ENCODE measurements at places on chromosomes 5 and 9.
A peak's percentile ranks its signal among the peaks of the same experiment; 100 is the strongest.

DNA sequence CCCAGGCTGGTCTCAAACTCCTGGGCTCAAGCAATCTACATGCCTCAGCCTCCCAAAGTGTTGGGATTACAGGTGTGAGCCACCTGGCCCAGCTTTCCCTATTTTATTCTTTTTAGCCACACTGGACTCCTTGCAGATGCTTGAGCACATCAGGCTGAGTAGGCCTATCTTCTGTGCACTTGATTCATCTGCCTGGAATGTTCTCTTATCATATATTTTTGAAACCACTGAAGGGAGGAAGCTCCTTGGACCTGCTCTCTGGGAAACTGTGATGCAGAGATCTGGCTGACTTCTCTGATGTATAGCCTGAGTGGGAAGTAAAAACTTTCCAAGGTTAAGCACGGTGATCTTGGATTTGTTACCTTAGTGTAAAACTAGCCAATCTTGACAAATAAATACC lies 6.5 kb upstream of the MAT2B start:
- DNase-seq, result peak; percentile 33

GRCh38 chr9:2337627-2338026 lies 284.0 kb upstream of the VLDLR start:
- DNase-seq, result no peak

- DNase-seq, result no peak
Observed at GRCh38 chr5:132044207-132044606, 16.2 kb upstream of the IL3 start.

GRCh38 chr5:172168311-172168710 lies 19.7 kb downstream of the STK10 start:
- no peak for DNase-seq

DNA sequence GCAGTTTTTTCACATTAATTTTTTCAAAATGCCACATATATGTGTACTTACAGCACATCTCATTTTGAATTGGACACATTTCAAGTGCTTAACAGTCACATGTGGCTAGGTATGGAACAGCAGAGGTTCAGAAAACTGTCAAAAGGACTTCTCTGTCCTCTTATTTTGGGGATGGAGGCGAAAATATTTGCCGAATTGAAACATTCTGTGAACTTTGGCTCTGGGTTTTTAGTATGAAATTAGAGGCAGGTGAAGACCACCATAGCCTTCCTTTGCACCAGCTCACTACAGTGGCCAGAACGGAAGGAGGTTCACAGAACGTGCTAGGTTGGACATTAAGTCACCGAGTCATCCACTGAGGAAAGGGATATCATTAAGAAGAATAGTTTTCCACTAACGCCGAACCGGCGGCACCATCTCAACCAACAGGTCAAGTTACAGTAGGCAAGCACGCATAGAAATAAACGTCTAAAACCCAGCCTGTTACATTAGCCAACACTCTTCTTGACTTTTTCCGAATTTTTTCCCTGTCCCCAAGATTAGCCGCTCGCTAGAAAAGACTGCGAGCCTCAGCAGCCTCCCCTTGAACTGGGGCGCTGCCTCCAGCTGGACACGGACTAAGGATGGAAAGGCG lies 1.8 kb upstream of the TLE4 start:
- no peak for DNase-seq

- DNase-seq, result no peak
Observed at GRCh38 chr5:158205992-158206391, 347.0 kb upstream of the CLINT1 start.

DNA sequence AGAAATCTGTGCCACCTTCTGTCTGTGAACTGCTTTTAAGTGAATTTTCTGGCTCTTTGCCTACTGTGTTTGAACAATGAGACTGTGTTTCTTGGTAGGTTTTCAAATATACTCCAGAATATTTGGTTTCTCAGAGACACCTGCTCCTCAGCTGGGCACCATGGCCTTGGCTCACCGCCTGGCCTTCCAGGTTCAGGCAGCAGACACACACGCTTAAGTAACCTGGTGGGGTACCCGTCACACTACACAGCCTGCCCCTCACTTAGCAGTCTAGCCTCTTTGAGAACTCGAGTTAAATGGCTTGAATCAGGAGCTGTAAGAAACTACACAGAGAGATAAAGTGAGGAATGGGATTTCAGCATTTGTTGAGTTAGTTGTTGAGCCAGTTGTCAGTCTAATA lies 530.5 kb downstream of the MTRR start:
- DNase-seq, result no peak

DNA sequence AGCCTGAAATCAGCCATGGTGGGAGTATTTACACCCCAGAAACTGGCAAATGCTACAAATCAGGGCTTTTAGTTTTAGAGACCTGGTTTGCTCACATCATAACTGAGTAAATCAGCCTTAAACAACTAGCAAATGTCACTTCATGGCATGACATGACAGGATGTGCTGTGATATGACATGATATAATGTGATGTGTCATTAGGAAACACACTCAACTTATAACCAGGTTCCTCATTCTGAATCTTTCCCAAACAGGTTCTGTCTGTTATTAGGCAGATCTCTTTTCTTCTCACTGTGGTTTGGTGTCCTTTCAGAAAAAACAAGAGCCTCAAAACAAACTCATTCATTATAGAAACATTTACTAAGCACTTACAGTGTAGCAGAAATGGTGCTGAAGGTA lies 90.5 kb downstream of the ADAMTS12 start:
- DNase-seq, result no peak

GRCh38 chr5:123868267-123868666 lies 356.3 kb downstream of the CSNK1G3 start:
- no peak for DNase-seq

- DNase-seq, result peak; percentile 98
Observed at GRCh38 chr5:179819296-179820126, 1.2 kb upstream of the SQSTM1 start.

DNA sequence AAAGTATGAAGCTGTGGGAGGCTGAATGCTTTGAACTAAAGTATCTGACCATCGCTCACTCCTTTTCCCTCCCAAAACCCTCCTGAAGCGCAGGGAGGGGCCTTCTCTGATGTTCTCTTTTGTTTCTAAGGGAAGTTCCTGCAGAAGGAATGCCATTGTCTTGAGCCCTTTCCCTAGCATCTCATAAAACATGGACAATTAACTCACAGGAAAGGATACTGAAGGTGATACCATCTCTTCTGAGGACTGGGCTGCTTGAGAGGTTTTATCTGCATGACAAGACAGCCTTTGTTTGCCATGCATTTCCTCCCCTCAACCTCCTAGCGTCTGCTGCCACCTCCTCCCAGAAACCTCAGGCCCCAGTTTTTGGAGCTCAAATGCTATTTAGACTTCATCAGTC lies 4.3 kb upstream of the RMND5B start:
- no peak for DNase-seq

Measured in Caki2 (cell line).